ENCODE measurements at places on chromosomes 6 and 20.

DNA sequence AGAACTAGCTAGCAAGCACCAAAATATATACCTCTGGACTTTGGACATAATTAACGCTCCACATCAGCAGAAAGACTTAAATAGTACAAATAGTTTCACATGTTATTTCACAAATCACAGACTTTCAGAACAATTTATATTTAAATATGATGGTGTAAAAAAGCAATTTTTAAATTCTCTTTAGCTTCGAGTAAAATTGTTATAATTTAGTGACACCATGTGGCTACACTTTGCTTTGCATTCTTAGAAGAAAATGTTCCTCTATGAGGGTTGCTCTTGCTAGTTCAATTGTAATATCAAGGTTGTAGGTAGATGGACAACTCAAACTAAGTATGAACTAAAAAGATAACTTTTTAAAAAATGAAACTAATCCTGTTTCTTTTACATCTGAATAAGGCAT is 69.0 kb downstream of the BTBD9 start:
- peak; percentile 39 for DNase-seq

DNA sequence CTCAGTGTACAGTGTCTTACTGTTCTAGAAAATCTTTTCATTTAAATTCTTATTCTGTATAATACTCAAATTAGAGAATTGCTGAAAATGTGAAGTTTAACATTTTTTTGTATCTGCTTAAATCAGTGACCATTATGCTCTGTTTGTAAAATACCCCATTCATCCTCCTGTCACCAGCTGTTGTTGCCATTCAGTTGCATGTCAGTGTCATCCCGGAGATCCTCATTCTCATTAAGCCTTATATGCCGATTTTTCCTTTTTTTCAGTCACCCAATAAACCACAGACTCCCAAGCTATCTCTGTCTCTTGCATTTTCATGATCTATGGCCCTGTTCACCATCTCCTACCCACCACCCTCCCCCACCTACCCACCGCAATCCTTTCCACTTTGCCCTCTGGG is 20.4 kb downstream of the GTF2H5 start:
- no peak for DNase-seq

- DNase-seq = no peak
These were observed 616.4 kb upstream of the ARID1B start for GRCh38 chr6:156160795-156161165.

GRCh38 chr6:152637296-152638047 is at the start of gene SYNE1:
Gene SYNE1 (minus strand): TSS chr6:152637362. CDS start chr6:152628331, 9,031 bp downstream.
- no peak for DNase-seq
